Mesothelial cell of epicardium (in vitro differentiated cells): ENCODE measurements at places on chromosomes 3 and 15.
A peak's percentile ranks its signal among the peaks of the same experiment; 100 is the strongest.

DNA sequence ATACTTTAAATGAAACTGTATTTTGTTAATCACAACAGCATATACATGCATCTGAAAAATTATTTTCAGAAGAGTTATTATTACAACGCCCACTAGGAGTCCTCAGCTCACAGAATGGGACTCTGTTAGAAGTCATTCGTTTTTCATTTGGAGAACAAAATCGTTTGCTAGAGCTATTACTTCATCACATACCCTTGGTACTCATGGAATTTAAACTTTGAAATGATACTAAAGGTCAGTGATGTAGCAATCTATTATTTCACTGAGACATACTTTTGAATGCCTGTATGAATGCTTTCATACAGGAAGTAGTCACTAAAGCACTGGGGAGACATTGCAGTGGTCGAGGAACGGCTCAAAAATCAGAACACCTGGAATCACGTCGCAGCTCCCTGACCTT is 198.1 kb downstream of the MBNL1 start:
- DNase-seq, result no peak

GRCh38 chr15:99425657-99426301 is 140.0 kb upstream of the MEF2A start:
- no peak for DNase-seq

DNA sequence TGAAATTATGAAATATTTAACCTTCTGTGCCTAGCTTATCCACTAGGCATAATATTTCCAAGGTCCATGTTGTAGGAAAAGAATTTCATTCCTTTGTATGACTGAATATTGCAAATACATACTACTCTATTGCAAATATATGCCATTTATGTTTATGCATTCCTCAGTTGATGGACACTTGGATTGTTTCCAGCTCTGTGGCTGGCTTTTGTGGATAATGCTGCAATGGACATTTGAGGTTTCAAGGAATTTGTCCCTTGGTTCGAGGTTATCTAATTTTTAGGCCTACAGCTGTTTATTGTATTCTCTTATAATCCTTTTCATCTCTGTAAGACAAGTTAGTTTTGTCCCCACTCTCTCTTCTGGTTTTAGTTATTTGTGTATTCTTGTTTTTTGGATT is 7.7 kb upstream of the AADACL2 start:
- no peak for DNase-seq

DNA sequence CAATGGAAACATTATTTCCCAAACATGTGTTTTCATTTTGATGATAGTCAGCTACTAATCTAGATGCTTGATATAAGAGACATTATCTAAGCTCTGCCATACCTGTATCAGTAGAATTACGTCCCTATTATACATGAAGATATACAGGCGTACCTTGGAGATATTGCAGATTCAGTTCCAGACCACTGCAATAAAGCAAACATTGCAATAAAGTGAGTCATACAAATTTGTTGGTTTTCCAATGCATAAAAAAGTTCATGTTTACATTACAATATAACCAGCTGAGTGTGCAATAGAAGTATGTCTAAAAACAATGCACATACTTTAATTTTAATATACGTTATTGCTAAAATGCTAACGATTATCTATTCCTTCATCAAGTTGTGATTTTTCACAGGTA is 236.0 kb upstream of the ZNF717 start:
- no peak for DNase-seq

DNA sequence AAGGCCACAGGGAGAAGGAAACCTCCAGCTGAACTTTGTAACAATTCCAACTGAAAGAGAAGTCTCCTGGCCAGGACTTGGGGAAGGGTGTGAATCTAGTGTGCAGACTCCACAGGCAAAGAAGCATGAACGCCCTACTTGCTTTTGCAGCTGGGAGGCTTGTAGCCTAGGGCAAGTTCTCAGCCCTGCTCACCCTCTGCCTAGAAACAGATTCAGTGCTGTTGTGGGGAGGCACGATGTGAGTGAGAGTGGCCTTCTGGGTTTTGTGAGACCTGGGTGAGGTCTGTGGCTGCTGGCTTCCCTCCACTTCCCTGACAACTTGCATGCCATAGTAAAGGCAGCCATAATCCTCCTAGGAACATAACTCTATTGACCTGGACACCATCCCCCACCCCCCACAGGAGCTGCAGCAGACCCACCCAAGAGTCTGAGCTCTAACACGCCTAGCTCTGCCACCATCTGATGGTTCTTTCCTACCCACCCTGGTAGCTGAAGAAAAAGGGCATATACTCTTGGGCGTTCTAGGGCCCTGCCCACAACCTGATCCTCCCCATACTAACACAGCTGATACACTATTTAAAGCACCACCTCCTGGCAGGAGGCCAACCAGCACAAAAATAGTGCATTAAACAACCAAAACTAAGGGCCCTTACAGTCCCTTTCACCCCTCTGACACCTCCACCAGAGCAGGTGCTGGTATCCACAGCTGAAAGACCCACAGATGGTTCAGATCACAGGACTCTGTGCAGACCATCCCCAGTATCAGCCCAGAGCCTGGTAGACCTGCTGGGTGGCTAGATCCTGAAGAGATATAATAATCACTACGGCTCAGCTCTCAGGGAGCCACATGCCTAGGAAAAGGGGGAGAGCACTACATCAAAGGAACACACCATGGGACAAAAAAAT is 426.5 kb downstream of the IGSF11 start:
- DNase-seq, result no peak

DNA sequence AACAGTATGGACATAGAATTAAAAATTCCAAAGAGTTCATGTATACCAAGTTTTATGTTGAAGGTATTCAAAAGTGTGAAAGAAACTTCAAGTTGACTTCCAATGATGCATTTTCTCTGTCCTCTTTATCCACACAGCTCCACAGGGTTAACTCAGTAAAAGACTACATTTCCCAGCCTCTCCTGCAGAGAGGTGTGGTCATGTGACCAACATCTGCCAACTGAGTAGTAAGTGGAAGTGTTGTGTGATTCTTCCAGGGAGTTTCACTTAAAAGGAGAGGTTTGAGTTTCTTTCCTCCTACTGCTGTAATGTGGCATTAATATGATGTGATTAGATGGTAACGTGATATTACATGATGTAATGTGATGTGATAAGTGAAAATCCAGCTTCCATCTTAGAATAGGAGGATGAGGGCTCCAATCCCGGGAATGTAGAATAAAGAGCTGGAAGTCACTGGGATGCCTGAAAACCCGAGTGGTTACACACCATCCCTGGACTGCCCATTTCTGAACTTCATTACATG is 280.6 kb downstream of the ARRDC4 start:
- no peak for DNase-seq

DNA sequence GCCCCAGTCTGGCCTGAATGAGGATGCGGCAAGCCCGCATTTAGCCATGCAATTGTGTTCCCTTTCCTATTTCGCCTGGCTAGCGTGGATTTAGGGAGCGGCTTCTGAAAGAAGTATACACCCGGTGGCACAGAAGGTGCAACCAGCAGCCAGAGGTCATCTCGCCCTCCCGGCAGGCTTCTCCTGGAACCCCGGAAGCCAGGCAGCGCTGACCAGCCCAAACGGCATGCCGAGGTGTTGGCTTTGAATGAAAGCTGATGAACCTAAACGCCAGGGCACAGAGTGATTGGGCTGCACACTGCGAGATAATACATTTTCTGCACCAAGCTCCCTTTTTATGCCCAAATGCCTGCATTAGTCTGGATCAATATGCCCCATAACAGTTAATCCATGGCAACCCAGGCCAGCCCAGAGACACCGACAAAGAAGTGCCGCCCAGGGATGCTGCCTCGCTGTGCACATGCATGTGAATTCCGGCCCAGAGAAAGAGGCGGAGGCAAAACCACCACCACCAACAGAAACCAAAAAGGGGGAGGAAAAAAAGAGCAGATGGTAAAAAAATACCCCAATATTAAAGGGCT is 1.4 kb downstream of the SRGAP3 start:
- no peak for DNase-seq

- no peak for DNase-seq
These were observed 656 bp downstream of the CD47 start for GRCh38 chr3:108090049-108090700.

DNA sequence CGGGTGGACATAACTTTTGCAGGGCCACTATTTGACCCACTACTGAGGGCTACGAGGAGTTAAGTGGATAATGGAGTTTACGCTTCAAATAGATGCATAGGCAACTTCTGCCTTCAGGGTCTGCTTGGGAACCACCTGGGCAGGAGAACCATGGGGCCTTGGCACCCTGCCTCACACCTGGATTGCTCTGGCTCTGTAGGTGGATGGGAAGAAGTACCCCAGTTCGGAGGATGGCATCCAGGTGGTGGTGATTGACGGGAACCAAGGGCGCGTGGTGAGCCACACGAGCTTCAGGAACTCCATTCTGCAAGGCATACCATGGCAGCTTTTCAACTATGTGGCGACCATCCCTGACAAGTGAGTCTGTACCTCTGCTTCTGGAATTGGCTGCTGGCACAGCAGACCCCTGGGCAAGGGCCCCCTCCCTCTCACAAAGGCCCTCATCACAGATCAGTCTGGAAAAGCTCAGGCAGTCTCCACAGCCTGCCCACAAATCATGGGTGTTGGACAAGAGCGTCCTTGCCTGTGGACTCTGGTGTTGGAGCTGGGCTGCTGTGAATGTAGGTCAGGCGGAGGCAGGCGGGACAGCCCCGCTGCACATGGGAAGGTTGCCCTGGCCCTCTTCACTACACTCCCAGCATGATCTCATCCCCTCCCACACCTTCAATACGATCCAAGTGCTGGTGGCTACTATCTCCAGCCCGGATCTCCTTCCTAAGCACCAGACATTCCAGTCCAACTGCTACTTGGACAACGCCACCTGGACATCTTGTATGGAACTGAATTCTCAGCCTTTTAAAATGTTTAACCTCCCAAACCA is 46.7 kb downstream of the MESD start:
- DNase-seq, result no peak

DNA sequence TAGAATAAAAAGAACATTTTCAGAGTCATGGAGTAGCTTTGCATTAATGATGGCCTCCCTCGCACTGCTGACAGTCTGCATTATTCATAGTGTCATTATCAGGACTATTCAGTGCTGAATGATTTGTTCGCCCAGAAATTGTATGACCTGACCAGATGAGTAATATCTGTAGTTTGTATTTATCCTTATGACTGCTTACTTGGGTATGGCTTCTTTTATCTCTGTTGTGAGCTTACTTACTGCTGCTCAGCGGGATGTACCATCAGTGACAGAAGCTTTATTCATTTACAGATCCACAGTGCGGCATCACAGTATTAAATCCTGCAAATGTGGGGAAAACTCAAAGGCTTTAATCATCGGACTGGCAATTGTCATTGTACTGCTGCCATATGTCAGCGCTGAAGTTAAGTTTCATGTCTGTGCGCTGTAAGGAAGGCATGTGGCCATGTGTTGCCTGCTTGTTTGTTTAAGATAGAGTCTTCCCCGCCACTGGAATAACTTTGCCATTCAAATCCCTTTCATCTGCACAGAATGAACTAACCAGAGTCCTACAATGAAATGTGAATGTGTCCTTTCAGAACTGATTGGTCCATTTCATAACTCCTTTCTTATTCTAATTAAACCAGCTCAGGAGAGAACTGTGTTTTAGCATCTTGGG is 262.2 kb downstream of the CHL1 start:
- no peak for DNase-seq

GRCh38 chr3:143321058-143321769 is 201.6 kb downstream of the CHST2 start:
- DNase-seq, result no peak

- no peak for DNase-seq
These were observed 622 bp upstream of the PLSCR1 start for GRCh38 chr3:146544929-146545528.

DNA sequence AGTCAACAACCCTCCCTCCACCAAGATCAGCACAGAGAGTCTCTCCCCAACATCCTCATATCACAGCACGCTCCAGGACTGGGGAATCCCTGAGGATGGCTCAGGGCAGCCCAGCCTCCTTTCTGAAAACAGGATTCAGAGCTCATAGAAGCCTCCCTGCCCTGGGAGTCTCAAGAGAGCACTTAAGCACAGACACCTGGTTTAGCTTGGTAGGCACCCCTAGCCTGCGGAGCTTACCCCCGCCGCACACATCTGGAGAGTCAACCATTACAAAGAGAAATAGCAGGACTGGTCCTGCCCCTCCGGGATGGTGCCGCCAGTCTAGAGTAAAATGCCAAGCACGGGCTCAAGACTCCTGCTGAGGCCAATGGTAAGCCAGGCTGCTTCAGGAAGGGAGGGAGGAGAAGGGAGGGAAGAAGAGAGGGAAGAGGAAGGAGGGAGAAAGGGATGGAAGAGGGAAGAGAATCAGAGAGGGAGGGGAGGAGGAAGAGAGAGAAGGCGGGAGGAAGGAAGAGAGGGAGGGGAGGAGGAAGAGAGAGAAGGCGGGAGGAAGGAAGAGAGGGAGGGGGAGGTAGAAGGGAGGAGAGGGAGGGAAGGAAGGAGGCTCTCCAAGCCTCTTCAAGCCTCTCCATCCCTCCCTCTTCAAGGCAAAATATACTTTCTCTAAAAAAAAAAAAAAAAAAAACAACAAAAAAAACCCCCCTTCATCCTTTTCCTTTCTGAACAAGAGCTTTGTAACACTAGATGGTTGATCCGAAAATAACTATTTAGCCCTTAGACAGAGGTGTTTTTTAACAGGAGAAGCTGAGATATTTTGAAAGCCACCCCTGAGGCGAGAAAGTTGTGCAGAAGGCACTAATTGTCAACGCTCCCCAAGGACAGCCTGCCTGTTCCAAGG is 278.6 kb upstream of the TLE3 start:
- peak; percentile 34 for DNase-seq

DNA sequence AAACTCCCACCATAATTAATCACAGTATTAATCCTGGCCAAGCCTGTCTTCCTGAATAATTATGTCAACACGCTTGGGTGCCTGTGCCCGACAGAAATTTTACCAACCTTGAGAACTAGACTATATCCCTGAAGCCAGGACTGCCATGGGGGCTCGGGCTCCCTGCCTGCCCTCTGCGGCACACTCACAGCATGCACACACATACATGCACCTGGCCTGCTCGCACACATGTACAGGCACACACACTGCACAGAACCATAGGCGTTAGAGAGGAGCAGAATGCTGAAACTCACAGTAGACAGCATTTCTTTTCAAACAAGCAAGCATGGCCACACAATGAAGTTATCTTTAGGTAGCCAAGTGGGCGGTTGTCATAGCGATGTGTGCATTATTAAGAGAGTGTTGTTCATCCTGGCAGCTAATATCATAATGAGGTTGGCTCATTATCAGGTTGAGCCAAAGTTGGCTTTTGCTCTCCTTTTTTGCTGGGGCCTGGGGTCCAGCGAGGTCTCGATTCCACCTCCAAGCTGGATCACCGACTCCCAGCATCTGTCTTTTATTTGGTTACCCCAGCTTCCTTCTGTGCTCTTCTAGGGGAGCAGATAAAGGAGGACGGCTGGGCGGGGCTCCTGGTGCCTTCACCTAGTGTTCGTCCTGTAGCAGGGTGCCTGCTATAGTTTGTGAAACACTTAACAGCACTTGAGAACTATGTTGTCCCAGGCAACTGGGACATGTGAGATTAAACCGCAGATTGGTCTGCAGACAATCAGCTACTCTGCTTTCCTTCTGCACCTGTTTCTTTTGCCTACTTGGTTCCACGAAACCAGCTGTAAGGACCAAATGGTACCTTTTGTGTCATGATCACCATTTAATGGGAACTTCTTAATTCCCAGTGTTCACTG is 91.4 kb downstream of the ZNF621 start:
- no peak for DNase-seq

- no peak for DNase-seq
These were observed 238.2 kb downstream of the GREM1 start for GRCh38 chr15:32956006-32956405.
